ENCODE measurements at places on chromosomes 7 and 10. TPM values are rescaled to one million over a fixed set of nuclear protein-coding genes. Genes with fewer than 3 reads are reported as not detected.

The PGAM2 gene
- total RNA-seq = not detected

The CHCHD1 gene
- total RNA-seq = 13.9 TPM

The ANKRD7 gene
- 0.61 TPM for total RNA-seq

DNA sequence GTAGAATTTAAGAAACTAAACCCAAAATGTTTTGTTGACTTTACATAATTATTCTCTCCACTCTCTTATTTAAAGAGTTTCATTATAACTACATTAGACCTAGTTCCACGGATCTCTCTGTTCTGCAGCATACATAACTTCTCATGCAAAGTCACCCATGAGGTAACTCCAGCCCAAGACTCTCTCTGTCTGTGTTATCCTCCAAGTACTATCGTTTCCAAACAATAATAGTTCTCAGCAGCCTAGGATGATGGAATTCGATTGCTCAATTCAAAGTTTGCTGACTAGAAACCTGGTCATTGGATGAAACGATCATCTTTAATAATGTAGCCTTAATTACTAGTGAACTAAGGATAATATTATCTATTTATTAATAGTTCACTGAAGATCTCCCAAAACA, 203.1 kb upstream of the PTN start:
- DNase-seq = peak; percentile 2

DNA sequence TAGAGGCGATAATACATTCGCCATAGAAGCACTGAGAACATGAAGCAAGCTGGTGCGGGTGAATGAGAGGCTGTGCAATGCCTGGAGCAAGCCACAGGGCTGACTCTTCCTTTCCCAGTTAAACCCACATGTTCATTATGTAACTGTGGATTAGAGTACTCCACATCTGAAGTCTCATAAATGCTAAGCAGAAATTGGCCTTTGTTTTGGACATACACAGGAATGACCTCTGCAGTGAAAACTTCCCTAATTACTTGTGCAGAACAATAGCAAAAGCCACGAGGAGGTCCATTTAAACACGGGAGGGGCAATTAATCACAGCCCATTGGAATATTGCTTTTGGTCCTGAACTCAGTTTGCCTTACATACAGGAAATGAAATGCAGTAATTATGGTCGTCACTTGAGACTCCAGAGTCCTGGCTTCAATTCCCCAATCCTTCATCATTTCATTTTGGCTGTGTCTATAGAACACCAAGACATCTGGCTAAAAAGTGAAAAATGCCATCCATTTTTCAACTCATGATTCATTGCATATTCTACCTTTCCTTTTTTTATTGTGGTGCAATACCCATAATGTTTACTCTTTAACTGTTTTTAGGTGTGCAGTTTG, 78.7 kb upstream of the CXCL12 start:
- DNase-seq = no peak

GRCh38 chr10:50522908-50523307, 100.8 kb downstream of the SGMS1 start:
- DNase-seq = no peak

- no peak for DNase-seq
Observed at GRCh38 chr7:42469341-42469740, 232.3 kb upstream of the GLI3 start.

DNA sequence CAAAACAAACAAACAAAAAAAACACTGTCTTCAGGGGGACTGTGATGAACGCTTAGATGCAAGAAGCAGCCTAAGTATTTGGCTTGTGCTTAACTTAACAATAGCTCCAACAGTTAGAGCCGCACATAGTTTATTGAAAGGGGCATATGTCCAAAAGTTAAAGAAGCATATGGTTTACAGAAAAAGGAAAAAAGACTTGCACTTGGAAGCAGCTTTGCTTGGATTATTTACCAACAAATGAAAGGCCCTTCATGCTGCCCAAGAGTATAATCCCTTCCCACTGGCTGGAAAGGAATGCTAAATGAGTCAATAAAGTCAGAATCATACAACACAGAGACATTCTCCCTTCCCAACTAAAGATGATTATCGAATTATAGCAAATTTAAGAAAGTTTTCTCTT, 77.9 kb downstream of the GLI3 start:
- DNase-seq = no peak

DNA sequence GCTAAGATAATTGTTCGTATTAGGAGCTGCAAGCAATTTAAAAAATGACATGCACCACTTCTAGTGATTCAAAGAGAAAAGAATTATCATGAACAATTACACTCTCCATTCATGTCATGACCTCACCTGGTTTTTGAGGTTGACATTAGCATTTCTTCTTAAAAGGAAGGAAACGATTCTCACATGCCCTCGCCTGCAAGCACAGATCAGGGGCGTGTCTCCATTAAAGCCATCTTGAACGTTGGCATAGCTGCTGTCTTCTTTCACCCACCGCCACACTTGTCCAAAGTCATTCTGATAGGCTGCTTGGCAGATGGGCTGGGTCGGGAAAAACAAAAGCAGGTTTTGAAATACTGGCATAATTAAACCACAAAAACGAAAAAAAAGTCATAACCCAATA, 19.9 kb downstream of the ANKRD22 start:
- DNase-seq = no peak

- DNase-seq = no peak
Observed at GRCh38 chr10:100186253-100187212, 704 bp upstream of the ERLIN1 start.
